ENCODE measurements at places on chromosomes 16 and 17.

- DNase-seq: no peak
These were observed 36.3 kb downstream of the PECAM1 start for GRCh38 chr17:64354396-64354795.

DNA sequence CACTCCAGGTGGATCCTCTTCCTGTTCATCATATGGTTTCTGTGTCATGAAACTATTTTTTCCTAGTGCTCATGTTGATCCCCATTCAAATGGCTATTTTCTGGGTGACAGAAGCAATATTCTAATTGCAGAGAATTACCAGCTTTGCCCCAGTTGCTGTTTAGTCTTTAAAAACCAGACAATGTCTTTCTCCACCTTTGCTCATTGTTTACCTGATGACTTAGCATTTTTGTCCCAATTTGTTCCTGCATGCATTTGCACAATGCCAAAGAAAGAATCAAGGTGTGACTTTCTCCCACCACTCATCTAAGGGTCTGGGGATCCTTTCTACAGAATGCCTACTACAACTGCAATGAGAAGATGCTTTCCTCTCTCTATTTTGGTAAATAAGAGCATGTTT lies 439.9 kb upstream of the MAF start:
- no peak for DNase-seq

GRCh38 chr16:85715169-85716021 lies 26.6 kb upstream of the GINS2 start:
- DNase-seq: no peak

DNA sequence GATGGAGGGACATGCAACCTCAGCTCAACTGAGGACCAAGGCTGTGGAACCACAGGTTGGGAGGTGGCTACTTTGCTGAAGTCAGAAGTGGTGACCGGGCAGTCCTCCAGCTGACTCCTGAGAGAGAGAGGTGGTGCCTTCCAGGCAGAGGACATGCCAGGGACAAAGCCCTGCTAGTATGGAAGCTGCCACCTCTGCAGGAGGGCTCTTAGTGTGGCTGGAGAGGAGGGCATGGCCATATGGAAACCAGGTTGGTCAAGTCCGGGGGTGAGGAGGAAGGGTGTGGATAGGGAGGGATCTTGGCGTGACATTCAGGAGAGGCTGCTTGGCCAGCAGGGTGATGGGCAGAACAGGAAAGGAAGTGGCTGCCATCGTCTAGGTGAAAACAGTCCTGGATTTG lies 5.7 kb downstream of the C16orf86 start:
- DNase-seq: no peak

GRCh38 chr16:53216798-53217197 lies 162.0 kb downstream of the CHD9 start:
- DNase-seq: no peak

DNA sequence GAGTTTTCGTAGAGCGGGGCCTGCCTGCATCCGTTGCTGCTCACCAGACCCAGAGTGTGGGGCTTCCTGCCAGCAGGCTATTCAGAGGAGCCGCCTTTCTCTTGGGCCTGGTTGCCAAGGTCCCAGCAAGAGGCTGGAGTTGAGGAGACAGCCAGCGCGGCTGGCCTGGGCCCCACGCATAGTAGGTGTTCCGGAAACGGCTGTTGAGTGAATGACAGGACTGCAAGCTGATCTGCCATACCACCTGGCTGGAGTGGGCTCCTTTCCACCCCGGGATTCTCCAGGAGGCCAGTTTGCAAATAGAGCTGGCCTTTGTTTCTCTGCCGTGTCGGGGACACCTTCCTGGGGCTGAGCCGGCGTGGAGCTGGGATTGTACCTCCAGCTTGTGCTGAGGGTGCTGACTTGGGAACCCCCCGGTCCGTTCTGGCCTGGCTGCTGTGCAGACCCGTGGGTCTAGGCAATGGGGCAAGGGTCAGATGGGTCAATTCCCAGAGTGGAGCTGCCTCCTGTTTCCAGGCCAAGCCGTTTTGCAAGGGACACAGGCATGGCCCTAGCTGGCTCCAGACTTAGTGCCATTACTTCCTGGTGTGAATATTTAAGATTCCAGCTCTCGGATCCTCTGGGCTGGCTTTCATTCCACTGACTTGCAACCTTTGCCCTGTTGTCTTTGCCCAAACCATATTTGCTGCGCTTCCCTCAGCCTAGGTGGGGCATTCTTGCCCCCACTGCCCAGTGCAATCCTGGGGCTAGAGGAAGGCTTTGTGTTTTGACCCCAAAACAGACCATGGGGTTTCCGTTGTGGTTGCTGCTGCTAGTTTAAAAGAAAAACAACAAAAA lies 68.8 kb downstream of the CMIP start:
- DNase-seq: peak; percentile 69

Data from ovary (tissue), 10 donors.